NCI-H69 (cell line): ENCODE measurements at places on chromosomes 4 and X.

DNA sequence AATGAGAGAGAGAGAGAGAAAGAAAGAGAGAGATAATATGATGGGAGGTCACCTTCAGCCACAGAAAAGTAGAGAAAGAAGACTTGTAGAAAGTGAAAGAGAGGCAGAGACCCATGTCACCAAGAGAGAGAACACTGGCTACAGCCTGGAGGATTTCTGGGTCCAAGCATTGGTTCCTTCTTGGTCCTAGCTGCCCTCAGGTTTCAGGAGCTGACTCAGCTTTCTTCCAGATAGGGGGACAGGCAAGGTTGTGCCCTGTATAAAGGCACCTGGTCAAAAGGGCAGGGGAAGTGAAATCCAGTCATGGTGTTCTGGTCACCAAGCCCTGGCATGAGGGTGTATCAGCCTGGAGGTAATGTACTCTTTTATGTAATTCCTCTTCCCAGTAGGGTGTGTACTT is 47.5 kb upstream of the XK start:
- DNase-seq, result no peak

DNA sequence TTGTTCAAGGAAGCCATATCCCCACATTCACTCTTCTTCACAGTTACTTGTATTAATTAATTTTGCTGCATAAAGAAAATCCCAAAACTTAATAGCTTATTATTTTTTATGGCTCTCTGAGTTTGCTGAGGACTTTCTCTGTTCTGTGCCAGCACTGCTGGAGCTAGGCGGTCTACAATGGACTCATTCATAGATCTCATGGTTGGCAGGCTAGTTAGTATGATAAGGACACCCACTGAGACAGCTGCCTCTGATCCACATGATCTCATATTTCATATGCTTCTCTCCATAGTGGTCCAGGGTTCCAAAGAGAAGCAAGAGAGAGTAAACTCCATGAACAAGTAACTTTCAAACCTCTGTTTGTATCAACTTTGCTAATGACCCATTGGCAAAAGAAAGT is 170.2 kb downstream of the ADGRA3 start:
- DNase-seq, result peak; percentile 1

DNA sequence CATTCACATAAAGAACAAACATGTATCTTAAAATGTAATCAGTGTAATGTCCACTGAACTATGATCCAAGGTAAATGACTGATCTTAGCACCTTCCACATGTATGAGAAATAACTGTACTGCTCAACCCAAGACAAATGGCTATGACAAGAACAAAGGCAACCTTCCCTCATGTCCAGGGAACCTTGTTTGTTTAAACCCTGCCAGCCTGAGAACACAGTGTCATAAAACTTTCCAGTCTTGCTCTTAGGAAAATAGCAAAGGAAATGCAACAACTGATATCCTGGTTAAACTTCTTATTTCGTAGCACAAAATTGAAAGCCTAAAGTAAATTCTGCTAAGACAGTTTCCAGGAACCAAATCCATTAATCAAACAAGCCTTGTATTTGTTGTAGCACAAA is 494.3 kb downstream of the IL15 start:
- no peak for DNase-seq

GRCh38 chr4:56048702-56049431 is 100.1 kb downstream of the CEP135 start:
- DNase-seq, result peak; percentile 89

DNA sequence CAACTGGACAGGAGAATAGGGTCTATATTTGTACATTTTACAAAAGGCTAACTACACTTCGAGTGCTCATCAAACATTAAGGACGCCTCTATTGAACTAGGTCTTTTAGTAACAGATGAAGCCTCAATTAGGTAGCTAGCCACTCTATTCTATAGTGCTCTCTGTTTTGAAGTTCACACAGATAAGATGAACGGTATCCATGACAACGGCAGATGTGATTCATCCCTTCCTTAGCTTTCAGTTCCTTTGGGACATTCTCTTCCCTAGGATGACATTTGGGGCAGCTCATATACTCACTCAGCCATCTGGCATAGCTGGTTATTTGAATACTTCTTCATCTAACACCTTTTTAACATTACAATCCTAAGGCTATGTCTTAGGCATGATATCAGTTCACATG is 62.4 kb upstream of the WDFY3 start:
- peak; percentile 37 for DNase-seq

DNA sequence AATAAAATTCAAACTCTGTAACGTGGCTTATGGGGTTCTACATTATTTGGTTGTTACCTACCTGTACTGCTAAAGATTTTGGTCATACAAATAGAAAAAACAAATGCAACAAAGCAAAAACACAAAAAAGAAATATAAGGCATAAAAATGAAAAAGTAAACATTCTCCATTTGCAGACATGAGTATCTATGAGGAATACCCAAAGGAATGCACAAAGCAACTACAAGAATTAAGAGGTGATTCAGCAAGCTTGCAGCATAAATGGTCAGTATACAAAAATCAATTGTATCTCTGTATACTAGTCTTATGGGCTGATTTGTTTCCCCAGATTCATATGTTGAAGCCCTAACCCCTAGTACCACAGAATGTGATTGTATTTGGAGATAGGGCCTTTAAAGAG is 3.6 kb upstream of the PDE5A start:
- DNase-seq, result no peak

GRCh38 chr4:156941940-156942548 is 29.6 kb downstream of the PDGFC start:
- peak; percentile 86 for DNase-seq

DNA sequence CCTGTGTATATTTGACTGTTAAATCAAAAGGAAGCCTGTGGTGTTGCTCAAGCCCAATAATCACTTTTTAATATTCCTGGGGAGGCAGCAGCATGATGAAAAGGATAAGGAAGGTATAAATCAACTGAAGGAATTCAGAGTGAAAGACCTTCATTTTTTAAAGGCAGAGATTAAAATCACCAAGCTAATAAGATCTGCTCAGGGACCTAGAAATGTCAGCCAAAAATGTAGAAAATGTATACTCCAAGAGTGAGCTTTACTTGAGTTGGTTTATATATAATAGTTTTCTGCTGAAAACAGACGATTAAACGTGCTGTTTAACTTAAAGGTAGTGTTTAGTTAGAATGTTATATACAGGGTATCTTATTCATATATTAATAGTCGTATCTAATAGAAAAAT is 549.3 kb downstream of the IQCM start:
- no peak for DNase-seq
